NCI-H1092 treated with DMSO at 0.1 percent for 48 hours (cell line): ENCODE measurements at places on chromosomes 13 and 19.

DNA sequence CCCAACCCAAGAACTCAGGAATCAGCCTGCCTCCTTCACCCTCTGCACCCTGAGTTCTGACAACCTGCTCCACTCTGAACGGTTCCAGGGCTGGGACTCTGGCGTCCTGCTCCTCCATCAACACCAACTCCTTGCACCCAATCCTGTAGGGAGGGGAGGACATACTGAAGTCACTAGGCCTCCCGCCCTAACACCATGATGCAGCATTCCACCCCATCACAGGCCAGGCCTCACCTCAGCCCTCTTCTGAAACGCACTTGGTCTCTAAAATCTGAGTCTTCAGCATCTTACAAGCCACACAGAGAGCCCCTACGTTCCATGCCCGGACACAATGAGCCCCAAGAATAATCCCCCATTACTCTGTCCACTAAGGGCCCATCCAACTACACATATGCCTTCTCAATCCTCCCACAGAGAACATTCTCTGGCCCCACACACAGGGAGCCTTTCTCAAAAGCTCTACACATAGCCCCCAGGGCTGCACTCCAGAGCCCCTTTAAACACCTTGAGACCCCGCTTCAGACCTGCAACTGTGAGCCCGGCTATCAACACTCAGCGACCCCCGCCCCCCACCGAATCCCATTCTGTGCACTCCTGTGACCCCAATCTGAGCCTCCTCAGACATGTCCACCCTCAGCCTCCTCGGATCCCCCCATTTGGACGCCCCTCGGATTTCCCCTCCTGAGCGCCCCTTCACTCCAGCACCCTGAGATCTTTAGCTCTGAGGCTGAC, 567 bp downstream of the ALKBH6 start:
- DNase-seq = no peak

DNA sequence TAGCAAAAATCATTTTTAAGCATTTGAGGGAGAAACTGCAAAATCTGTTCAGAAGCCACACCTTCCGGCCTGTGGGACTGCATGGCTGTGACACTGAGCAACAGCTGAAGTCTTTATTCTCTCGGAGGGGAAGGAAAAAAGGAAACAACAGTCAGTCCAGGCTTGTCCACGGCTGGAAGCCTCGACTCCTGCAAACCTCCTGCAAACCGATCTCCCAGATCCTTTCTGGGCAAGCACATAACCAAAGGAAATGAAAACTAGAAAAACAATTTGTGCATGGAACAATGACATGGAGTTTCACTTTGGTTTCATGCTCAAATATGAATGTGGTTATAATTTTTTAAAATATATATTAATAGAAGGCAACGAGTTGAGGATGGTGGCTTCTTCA, 1.0 kb downstream of the COL4A1 start:
- no peak for DNase-seq

DNA sequence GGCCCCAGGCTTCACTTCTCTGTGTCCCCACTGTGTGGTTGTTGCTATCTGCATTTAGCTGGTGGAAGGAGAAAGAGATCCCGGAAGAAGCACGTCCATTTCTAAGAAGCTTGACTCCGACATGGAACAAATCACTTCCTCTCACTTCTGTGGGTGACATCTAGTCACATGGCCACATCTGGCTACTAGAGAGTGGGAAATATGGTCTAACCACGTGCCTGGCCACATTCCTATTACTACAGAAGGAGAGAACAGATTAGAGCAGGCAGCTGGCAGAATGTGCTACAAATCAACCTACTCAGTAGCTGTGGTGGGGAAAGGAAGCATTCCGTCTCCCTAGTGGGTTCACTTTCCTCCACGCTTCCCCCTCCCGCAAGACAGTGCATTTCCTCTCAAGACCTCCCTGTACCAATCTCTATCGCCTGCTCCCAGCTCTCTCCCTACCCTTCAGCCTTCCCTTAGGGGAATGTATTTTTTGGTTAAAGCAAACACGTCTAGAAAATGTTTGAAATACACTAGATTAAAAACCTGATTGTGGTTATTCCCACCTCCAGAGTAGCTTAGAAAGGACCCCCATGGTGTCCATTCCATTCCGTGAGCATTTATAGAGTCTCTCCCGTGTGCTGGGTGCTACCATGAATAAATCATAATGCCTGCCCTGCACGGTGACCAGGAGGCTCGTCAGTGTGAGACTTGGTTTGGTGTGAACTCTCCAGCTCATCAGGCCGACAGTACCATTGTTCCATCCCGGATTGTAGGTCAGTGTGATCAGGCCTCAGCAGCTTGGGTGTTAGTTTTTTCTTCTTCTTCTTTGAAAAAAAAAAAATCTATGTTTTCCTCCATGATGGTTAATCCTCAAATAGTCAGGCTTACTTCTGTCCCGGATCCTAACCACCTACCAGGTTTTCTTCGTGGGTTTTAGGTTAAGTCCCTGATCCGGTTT, 8.0 kb upstream of the AMER2 start:
- DNase-seq = no peak

DNA sequence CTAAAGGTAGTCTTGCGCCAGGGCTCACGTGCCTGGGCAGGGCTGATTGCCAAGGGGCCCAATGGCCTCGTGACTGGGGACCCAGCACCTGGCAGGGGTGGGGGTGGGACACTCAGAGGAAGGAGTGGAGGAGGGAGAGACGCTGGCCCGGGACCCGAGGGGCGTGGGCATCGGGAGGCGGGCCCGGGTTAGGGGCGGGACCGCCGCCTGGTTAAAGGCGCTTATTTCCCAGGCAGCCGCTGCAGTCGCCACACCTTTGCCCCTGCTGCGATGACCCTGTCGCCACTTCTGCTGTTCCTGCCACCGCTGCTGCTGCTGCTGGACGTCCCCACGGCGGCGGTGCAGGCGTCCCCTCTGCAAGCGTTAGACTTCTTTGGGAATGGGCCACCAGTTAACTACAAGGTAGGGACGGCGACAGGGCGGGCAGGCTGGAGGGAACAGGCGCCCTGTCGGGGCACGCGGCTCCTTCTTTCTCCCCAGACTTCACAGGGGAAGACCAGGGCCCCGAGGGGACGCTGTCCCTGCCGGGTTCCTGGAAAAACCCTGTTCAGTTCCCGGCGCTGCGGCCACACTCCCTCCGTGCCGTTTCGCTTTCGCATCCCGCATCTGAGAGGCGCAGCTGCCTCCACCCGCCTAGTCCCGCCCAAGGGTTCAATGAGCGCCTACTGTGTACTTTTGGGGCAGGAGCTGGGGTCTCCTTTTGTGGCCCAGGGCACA, at the start of gene IFI30:
IFI30 (plus strand) TSS at position 242 of the 717 bp plus-strand sequence; CDS start at position 271, 29 bp downstream.
- DNase-seq = peak; percentile 19

GRCh38 chr13:22085001-22085400, 414.1 kb downstream of the FGF9 start:
- DNase-seq = no peak

DNA sequence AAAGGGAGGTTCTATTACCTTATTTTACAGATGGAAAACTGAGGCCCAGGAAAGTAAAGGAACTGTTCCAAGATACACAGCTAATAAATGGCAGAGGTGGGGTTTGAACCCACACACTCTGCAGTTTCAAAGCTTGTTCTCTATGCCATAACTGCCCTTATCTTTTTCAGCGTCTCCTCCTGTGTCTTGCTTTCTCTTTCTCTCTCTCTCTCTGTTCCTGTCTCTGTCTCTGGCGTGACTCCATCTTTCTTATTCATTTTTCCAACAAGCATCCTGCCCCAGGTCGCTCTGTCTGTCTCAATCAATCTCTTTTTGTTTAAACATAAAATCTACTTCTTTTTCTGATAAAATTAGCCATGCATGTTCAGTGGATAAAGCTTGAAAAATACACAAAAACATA, 3.2 kb upstream of the IFNL4 start:
- DNase-seq = no peak

- DNase-seq = no peak
These were observed 1.5 kb downstream of the WIZ start for GRCh38 chr19:15448044-15448777.
